RKO (cell line): ENCODE measurements at places on chromosomes 7 and 10.
A peak's percentile ranks its signal among the peaks of the same experiment; 100 is the strongest.

- no peak for DNase-seq
These were observed 141.9 kb downstream of the GRM3 start for GRCh38 chr7:86785641-86786040.

- no peak for DNase-seq
These were observed 50.0 kb downstream of the SPAM1 start for GRCh38 chr7:123975084-123975483.

DNA sequence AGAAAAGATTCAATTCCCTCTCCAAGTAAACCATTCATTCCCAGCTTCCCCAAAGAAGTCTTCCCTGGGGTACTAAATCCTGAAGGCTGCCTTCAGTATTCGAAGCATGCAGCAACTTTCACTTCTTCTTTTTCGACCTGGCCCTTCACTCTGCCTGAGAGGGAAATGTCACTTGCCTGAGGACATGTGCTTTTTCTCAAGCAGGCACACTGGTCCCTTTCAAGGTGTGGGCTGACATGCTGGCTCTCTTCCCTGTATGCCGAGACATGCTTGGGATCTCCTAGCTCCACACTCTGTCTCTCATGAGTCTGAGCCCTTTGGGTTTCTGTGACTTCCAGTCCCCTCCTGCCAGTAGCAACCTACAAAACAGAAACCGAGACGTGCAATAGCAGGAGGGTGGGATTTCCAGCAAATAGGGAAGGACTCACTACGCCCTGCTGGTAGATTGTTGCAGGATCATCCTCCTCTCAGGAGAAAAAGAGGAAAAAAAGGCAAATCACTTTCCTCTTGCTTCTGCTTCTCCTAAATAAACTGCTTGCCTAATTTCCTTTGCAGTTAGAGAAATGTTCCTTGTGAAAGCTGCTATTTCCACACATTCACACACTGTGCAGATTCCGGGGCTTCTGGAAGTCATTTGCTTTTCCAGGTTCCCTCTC, 33.5 kb downstream of the FIGNL1 start:
- no peak for DNase-seq

GRCh38 chr7:100679927-100680575, 6.5 kb downstream of the GNB2 start:
- DNase-seq: peak; percentile 46

GRCh38 chr7:91264046-91264923, at the start of gene FZD1:
FZD1 (plus strand) TSS chr7:91264433; CDS start chr7:91264881, 448 bp downstream.
- DNase-seq: peak; percentile 97

DNA sequence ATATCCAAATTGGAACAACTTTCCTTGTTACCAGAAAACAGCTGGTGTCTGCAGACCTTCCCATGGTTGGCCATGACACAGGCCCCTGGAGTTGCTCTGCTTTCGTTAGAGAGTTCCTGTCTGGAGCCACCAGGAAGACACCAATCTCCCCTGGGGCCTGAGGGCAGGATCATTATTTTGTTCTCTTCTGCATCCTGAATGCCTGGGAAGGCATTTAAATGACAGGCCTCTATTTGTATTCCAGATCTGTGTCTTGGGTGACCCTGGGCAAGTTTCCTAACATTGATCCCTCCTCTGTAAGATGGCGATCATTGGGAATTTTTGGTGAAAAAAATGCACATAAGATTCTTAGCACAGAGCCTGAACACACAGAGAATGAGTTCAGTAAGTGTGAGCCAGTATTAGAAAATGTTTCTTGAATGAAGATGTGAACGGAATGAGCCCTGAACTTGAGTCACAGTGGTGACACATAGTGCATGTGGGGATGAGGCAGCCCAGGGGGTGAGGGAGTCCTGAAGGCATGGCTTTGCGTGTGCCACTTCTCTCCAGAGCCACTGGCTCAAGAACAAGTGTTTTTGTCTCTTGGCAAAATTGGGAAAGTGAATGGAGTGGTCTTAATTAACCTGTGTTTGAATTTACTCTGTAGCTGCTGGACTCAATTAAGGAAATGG, 28.4 kb downstream of the BMPER start:
- peak; percentile 92 for DNase-seq

DNA sequence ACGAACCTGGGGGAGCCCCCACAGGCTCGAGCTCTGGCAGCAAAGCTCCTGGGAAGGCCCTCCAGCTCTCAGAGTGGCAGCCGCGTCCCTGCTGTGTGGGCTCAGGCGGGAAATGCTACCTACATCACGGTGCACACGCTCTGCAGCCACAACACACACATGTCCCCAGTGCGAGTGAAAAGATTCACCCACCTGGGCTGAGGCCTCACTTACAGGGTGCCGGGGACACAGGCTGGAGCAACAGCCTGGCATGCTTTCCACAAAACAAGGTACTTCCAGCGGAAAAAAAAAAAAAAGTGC, 410.4 kb upstream of the FOXK1 start:
- no peak for DNase-seq

GRCh38 chr10:7192831-7193361, 217.9 kb downstream of the SFMBT2 start:
- no peak for DNase-seq

- no peak for DNase-seq
These were observed 271.3 kb upstream of the CACNA2D1 start for GRCh38 chr7:82714883-82715282.

DNA sequence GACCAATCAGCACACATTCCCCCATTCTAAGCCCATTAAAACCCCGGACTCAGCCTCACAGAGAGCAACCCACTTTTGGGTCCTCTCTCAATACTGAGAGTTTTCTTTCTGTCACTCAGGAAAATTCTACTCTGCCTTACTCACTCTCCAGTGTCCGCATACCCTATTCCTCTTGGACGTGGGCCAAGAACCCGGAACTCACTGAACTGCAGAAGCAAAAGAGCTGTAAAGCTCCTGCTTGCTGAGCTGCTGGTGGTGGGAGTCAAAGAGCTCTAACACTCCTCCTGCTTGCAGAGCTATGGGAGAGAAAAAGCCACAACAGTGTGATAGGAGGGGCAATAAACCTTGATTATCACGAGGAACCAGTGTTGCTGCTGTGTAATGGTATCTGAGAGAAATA, 386.9 kb downstream of the POM121L12 start:
- no peak for DNase-seq

DNA sequence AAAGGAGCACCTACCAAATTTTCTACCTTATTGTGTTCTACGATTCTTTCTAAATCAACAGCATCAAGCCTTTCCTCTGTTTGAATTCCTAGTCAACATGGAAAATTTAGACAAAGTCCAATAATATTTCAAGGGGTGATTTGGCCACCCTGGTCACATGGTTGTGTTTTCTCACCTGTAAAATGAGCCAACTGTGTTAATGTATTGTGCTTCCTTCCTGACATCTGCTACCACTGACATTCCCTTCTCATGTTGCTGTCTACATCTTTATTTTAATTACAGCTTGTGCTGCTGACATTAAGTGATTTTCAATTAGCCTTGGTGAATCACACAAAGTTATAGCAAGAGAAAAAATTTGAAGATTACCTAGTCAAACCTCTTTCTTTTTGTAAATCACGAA, 83.0 kb upstream of the NPSR1 start:
- no peak for DNase-seq

DNA sequence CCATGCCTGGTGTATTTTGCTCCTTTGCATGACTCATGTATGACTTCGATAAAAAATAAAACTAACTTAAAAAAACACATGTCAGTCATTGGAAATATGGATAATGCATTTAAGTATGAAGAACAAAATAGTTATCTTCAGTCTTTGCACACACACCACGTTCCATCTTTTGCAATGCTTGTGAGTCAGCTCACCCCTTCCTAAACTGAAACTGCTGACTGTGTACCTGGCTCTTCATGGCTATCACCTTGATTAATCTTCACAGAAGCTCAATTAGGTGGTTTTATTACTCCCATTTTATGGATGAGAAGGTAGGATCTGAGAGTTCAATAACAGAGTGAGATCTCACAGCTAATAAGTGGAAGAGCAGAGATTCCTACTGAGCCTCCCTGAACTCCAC, 79.5 kb downstream of the CARD11 start:
- DNase-seq: no peak

GRCh38 chr7:107898997-107899594, 8.1 kb downstream of the DLD start:
- DNase-seq: no peak

DNA sequence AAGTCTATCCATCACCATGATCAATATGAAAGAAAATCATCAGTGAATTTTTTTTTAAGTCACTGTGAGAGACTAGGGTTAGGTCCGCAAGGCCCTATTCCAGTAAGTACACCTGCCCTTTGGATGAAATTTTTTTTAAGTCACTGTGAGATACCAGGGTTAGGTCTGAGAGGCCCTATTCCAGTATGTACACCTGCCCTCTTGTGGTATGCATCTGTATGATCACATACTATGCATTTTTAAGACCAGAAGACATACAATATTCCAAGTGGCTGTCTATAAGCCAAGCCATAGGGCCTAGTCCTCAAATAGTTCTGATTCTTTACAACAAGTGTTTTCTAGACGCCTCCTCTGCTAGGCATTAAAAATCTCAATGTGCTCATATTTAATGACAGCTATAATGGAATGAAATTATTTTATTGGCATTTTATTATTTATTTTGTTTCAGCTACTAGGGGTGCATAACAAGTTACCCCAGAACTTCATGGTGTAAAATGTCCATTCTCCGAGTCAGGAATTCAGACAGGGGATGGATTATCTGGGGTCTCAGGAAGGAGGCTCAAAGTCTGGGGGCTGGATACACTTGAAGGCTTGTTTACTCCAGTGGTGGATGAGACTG, 53.1 kb downstream of the TEX36 start:
- DNase-seq: peak; percentile 72

DNA sequence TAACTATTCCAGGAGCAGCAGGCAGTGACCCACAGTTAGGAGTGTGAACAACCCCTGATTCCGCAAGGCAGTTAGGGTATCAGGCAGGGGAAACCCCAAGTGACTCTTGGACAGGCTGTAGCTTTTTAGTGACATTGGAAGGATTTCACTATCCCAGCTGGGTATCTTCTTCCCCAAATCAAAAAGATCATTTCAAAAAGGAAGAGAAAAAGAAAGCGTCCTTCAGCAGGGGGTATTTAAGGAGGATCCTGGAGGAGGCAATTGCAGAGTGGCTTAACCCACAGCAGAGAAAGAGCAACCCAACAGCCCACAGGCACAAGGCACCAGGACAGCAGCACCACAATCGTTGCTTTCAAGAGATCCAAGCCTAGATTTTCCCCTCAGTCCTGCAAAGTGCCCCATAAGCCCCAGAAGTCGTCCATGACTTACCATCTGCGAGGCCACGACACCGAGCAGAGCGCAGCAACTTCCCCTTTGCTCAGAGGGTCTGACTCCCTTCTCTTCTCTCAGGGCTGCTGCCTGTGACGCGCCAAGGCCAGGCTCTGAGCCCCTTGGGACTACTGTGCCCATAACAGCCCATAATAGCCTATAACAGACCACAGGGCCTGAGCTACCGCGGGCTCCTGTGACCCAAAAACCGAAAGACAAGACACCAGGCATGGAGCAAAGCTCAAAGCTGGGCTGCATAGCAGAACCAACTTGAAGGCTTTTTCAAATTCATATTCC, 19.8 kb downstream of the PIK3AP1 start:
- DNase-seq: no peak

DNA sequence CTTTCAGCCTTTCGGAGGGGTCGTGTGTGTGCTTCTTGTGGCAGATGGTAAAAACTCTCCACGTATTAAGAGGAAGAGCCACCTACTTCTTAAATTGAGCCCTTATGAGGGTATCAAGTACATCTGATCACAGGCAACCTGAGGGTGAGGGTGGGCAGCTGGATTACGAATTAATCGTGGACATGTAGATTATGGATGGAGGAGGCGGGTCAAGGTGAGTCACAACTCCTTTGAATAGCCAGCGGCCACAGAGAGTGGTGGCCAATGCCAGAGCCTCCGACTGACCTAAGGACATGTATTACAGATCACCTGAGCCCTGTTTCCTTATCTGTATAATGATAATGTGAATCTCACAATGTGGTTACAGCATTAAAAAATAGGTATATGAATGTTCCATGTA, 1083.9 kb downstream of the SORCS3 start:
- no peak for DNase-seq

DNA sequence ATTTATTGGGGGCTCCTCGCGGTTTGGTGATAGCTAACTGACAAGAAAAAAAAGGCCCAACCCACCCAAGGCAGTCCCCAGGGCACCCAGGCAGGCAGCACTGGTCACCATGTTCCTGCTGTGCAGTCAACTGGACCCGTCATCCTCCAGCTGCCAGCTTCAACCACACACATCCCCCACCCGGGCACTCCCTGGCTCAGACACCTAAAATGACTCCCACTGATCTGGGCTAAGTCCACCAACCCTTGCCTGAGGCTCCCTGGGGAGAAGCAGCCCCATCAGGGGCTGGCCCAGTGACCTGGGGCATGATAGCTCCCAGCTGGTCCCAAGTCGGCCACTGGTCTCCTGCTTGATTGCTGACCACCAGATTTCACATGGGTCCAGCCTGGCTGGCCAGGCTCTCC, 161.8 kb downstream of the NRF1 start:
- no peak for DNase-seq

GRCh38 chr10:18233775-18234174, 93.6 kb downstream of the CACNB2 start:
- DNase-seq: no peak

DNA sequence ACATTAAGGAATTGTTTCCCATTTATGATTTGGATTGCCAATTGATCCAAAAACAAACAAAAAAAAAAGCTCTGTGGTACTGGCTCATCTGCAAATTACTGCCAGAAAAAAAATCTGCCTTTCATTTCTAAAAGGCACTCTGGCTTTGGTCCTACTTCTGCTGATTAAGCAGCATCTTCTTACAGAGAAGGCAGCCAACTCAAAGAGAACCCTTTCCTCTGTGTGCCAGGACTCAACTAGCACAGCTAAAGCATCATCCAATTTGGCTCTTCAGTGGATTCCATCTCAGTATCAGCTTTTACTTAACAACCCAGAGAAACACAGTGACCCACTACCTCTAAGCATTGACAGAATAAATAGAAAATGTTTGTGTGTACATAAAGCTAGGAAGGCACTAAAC, 80.6 kb downstream of the GSAP start:
- no peak for DNase-seq

DNA sequence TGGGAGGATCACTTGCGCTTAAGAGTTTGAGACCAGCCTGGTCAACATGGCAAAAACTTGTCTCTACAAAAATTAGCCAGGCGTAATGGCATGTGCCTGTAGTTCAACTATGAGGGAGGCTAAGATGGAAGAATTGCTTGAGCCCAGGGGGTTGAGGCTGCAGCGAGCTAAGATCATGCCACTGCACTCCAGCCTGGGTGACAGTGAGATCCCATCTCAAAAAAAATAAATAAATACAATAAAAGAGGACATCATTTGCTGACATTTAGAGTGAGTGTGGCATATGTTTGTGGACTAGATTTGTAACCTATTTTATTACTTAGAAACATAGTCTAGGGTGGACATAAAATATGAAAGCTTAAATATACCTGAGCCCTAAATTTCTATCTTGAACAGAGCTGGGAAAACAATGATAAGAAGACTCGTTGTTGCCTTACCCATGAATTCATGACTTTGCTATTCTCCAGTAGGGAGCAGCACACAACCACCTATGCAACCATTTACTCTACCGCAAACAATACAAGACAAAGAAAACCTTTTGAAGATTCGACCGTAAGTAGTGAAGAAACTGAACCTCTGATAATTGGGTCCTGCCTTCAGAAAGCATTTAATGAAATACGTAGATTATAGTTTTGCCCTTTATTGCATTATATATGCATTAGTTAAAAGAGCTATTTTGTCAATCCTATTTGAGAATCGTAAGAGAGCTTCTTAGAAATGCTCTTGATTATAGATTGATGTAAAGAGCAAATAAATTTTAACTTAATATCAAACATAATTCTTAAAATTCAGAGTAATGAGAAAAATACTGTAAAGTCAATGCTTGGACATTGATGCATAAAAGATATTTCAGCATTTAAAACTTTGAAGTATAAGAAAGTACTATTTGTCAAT, 83.5 kb downstream of the GNAT3 start:
- peak; percentile 53 for DNase-seq

- DNase-seq: no peak
These were observed 31.5 kb downstream of the PRKAR2B start for GRCh38 chr7:107075863-107076574.
